T-helper 1 cell (primary cell): ENCODE measurements at places on chromosomes 3 and 15.

- DNase-seq, result no peak
These were observed 168.9 kb downstream of the KLHL25 start for GRCh38 chr15:85625856-85626255.

DNA sequence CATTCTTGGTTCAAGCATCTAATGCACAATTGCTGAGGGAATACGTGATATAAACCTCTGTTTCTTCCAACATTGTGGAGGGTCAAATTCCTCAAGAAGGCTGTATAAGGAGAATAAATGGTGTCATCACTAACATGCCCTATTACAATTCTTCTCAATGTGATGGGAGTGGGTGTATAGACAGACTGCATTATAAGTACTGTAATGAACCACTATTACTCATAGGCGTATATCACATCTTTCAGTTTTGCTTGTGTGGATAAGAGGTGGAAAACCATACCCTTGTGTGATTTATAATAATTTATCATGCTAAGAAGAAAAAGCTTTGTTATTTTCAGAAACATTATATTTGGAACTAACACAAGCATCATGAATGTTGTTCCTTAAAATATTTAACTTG lies 35.3 kb upstream of the BBX start:
- DNase-seq, result no peak

DNA sequence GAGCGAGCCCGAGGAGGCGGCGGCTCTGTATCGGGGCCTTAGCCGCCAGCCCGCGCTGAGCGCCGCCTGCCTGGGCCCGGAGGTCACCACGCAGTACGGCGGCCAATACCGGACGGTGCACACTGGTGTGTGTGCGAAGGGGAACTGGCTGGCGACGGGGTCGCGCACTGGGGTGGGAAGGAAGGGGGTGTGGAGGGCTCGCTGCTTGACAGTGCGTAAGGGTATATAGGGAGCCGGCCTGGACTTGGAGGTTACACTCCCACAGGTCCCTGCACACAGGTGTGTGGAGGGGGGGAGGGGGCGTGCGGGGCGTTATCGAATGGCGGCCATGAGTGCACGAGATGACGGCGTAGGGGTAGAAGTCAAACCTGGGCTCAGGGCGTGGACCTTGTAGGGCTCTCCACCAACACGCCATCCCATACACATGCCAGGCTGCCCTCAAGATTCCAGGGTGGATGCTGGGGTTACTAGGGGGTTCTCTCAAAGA lies 389 bp downstream of the APEH start:
- DNase-seq, result no peak

DNA sequence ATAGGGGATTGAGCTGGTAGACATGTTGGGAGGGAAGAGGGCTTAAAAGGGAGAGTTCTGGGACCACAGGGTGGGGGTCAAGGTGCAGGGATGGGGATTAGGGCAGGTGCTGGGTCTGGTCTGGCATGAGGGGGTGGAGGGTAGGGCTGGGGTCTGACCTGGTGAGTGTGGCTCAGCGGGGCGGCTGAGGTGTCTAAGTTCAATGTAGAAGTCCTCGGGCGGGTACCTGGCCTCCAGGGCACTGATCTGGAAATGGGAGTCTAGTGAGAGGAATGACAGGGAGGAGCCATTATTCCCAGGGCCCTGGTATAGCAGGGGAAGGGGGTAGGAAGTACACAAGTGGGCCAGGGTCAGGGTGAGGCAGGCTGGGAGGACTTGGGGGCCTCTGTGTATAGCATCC lies 39.6 kb downstream of the RAB11A start:
- no peak for DNase-seq

DNA sequence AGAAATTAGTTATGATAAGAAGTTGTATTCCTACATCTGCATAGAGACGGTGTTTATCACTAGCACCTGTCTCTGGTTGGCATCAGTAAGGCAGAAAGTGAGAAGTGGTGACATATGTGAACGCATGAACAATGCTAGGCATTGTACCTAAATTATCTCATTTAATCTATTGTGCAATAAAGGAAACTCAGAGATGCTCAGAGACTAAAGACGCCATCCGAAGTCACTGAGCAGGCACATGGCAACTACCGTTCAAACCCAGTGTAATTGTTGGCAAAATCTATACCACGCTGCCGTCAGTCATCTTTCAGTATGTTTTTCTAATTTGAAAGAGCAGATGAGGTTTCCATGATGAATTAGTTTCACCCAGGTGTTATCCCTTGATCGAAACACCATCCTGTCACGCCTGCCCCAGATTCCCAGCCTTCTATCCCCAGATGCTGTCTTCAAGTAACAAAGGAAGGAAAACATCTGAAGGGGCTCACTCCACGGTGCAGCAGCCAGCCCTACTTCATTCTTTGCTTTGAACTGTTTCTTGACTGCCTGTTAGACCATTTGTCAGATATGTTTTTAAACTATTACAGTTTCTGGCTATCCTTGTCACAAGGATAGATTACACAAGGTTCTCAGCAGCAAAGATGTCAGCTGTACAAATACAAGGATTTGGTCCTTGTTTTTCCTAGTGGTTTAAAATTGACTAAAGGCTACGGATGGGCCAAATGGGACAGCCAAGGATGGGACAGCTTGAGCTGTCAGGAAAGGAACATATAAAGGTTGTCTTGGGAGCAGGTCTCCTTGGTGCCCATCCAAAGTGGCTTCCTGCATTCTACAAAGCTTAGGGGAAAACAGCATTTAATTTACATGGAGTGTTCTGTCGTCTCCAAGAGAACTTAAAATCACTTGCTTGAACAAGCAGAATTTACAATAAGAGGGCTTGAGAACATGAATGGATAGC lies 99.1 kb downstream of the TMEM108 start:
- no peak for DNase-seq

DNA sequence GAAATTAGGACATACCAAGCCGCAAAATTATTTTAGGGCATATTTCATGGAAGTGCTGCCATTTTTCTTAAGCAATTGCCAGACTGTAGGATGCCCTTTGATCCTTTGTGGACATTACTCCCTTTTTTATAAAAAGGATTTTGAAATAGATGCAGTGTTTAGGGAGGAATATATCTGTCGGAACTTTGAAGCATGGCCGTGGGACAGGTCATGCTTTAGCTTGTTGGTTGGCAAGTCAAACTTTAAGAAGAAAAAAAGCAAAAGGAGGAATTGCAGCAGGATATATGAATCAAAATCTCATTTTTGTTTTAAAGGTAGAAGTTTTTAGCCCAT lies 122.1 kb downstream of the MCTP2 start:
- DNase-seq, result no peak

DNA sequence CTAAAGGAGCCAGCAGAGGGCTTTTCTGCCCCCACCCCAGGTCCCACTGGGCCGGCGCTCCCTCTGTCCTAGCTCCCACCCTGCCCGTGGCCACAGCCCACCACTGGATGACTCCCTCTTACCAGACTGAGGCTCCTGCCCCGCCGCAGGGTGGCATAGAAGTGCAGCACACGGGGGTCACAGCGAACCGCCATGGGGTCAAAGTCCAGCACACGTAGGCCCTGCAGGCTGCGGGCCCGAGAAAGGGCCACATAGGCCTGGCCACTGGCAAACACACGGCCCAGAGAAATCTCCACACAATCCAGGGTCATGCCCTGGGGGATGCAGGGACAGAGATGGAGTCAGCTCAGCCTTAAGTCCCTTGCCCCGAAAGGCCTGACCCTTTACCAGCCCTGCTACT lies 9.0 kb downstream of the PIF1 start:
- no peak for DNase-seq

GRCh38 chr3:112017091-112017490 lies 17.4 kb upstream of the TMPRSS7 start:
- DNase-seq, result no peak

GRCh38 chr3:75321060-75321459 lies 343.1 kb upstream of the FRG2C start:
- DNase-seq, result no peak

GRCh38 chr3:47825590-47825989 lies 22.7 kb downstream of the DHX30 start:
- DNase-seq, result no peak

DNA sequence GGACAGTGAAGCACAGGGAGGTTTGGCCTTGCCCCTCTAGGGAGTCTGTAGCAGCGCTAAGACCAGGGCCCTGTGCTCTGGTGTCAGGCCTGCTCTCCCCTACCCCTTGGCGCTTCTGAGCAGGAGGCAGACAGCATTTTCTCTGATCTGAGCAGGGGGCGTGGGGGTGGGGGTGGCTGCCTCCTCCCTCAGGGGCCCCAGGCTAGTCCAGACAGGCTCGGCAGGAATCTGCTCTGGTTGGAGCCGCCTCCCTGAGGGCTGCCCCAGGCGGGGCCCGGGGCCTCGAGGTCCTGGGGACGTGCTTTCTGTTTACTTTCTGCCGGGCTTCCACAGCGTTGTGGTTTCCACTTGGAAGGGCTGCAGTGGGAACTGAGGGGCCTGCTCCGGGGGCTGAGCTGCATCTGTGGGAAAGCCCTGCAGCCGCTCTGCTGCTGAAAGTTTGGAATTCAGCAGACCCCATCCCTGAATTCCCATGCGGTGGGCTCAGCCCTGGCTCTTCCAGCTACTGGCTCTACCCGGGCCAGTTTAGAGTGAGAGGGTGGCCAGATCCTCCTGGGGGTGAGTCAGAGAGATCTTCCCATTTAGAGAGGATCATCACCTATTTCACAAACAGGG lies 105.4 kb downstream of the LINGO1 start:
- no peak for DNase-seq

DNA sequence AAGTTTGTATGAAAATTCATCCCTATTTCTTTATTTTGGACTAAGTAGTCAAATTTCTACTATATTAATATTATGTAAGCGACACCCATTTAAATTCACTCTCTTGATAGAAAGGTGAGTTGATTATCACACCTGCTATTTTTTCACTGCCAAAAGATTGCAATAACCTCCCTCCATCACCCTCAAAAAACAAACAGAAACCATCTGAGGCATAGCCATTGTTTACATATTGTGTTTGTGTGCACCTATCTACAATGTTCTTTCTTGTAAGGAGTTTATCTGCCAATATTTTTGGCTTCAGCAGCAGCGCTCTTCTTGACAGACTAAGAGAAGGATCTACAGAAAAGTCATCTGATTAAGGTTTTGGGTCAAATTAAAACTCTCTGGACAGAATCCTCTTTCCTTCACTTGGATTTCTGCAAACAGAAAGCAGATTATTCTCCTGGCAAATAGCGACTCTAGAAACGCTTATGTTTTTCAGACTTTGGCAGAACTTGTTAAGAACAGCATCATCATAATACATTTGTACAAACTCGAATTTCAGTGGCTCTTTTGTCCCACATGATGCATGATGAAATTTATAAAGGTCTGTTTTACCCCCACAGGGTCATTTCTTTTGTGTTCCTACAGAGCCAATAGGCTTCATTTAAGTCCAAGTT lies 48.6 kb downstream of the KCNMB2 start:
- no peak for DNase-seq

DNA sequence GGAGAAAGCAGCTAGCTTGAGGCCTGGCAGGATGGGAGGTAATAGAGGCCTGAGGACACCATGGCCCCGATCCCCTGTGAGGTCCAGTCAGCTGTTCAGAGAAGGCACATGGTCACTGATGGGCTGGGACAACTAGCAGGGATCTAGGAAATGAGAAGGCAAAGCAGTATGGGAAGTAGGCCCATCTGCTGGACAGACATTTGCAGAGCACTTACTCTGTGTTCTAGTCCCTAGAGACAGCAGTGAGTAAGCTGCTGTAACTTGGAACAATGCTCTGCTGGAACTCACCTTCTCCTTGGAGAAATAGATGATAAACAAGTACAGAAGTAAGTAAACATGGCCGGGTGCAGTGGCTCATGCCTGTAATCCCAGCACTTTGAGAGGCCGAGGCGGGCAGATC lies 7.1 kb downstream of the ECE2 start:
- DNase-seq, result no peak

DNA sequence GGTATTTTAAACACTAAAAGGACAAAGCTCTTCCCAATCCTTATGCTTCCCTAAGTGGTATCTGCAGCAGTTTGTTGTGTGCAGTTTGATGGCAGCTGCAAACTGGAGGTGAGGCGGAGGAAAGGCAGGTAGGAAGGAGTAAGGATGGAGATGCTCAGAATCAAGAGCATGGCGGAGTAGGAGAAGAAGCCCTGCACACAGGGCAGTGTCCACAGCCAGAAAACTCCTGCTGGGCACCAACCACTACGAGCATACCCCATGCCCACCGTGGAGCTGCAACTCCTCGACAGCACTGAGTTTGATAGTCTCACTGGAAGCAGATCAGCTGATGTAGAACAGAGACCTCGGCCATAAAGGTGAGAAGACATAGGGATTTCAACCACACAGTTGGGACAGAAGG lies 30.3 kb upstream of the ESYT3 start:
- no peak for DNase-seq

GRCh38 chr3:183153210-183153950 lies 9.2 kb downstream of the LAMP3 start:
- no peak for DNase-seq

- no peak for DNase-seq
These were observed 407.4 kb downstream of the RSL24D1 start for GRCh38 chr15:54789376-54789775.

DNA sequence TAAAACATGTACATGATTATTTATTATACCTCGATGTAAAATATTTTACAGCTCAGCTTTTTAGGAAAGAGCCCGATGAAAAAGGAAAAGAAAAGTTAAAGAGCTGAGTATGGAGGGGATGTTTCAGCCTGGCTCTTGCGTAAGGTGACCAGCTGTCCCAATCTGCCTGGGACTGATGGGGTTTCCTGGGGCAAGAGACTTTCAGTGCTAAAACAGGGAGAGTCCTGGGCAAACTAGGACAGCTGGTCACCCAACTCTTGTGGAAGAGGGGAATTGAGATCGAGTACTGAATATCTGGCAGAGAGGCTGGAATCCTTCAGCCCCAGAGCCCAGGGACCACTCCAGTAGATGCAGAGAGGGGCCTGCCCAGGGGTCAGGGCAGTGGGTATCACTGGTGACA lies 21.0 kb downstream of the DUOX2 start:
- no peak for DNase-seq

GRCh38 chr3:141530415-141530768 lies 43.6 kb downstream of the RASA2 start:
- no peak for DNase-seq

DNA sequence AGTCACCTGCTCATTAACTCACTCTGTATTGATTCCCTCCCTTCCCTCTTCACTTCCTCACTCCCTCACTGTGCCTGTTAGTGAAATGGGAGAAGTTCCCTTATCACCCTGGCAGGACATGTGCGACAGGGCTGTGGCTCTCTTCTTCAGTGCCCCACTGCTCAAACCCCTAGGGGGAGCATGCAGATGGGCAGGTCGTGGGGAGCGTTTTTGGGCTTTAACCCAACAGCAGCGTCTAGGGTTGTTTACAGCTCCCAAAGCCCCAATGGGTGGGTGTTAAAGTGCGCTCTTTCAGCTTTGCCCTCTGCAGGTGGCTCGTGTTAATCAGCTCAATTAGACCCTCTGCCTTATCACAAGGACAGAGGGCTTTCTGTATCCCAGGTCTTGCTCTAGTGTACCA lies 447.8 kb upstream of the PROK2 start:
- DNase-seq, result no peak
